RWPE1 (cell line): ENCODE measurements at places on chromosomes 4 and X.
A peak's percentile ranks its signal among the peaks of the same experiment; 100 is the strongest.

DNA sequence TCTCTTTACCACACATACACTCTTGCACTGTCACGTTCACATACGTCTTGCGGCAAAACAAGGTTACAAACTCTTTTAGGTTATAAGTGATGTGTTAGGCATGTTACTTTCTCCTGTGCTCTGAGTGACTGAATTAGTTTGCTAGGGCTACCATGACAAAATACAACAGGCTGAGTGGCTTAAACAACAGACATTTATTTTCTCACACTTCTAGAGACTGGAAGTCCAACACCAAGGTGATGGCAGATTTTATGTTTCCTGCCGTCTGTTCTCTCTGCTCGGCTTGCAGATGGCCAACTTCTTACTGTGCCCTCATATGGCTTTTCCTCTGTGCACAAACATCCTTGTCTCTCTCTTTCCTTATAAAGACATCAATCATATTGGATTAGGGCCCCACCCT lies 1224.3 kb upstream of the TENM3 start:
- no peak for DNase-seq

DNA sequence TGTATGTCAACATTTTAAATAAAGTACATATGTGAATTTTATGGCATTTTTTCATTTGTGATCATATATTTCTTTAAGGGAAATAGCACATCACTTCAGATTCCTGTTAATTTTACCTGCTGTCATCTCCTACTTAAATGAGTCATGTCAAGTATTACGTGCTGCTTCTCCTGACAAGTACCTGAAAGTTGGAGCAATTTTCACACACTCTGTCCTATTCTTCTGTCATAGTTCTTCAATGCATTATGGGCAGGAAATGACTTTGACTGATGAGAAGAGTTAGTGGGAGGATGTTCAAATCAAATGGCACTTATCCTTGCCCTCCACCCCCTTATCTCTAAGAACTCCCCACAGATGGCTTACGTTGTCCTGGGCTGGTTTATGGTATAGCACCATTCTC lies 64.2 kb upstream of the SYTL5 start:
- DNase-seq: no peak

DNA sequence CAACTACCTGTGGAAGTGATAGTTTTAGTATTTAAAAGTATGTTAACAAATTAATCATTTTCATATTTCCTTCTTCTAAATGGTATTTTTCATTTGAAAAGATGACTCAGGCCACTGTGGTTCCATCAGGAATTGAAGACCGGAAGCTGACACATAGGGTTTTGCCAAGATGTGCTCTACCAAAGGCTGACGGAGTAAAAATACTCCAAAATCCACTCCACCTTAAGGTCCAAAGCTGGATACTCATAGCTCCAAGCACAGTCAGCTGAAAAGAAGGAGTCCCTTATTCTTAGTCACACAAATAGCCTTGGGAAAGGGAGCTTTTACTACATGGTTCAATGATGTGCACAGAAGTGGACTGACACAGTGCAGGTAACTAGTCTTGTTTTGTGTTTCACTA lies 472.0 kb downstream of the ARAP2 start:
- peak; percentile 30 for DNase-seq

- DNase-seq: no peak
Measured at GRCh38 chr4:151537687-151538086, 128.7 kb downstream of the FHIP1A start.

DNA sequence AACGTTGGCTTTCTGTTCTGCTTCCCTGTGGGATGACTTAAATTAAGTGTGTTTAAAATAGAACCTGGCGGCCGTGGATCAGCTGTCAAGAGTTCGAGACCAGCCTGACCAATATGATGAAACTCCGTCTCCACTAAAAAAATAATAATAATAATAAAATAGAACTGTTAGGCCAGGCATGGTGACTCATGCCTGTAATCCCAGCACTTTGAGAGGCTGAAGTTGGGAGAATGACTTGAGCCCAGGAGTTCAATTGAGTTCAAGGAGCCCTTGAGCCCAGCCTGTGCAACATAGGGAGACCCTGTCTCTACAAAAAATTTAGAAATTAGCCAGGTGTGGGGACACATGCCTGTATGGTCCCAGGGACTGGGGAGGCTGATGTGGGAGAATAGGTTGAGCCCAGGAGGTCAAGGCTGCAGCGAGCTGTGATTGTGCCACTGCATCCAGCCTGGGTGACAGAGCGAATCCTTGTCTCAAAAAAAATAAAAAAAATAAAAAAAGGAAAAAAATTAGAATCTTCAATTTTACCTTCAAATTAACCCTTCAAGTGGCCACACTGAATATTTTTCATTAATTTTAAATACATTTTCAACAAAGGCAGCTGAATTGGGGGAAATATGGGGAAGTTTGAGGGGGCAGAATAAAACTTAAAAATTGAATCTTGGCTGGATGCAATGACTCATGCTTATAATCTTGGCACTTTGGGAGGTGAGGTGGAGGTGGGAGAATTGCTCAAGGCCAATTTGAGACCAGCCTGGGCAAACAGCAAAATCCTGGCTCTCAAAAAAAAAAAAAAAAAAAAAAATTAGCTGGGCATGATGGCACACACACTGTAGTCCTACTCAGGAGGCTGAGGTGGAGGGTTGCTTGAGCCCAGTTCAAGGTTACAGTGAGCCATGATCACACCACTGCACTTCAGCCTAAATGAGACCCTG lies 31.8 kb upstream of the HSD17B13 start:
- DNase-seq: no peak

DNA sequence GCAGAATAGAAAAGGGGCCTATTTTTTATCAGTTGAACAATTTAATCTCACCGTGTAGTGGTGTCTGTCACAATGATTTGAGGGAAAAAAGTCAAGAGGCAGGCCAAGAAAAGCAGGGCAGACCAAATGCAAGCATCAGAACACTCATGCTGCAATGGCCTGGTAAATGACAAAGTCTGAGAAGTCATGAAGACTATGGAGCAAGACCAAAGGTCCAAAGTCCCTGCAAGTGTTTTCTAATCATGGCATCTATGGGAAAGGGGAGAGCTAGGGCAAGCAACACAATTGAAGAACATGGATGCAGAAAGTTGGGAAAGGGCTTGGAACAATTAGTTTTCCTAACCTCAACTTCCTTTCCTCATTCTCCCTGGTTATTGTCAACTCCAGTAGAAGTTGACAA lies 147.7 kb upstream of the TLL1 start:
- DNase-seq: no peak

DNA sequence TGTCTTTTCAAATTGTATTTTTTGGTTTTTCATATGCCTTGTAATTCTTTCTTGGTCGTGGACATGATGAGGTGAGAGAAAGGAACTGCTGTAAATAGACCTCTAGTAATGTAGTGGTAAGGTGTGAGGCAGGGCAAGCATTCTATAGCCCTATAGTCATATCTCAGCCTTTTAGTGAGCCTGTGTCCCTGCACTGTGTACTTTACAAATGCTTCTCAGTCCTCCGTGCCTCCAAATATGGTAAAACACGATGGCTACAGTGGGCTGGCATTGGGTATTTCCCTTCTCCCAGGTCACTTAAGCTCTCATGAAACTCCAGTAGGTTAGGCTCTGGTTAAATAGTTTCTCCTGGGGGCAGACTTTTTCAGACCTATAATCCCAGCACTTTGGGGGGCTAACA lies 57.9 kb upstream of the PLS3 start:
- DNase-seq: no peak

DNA sequence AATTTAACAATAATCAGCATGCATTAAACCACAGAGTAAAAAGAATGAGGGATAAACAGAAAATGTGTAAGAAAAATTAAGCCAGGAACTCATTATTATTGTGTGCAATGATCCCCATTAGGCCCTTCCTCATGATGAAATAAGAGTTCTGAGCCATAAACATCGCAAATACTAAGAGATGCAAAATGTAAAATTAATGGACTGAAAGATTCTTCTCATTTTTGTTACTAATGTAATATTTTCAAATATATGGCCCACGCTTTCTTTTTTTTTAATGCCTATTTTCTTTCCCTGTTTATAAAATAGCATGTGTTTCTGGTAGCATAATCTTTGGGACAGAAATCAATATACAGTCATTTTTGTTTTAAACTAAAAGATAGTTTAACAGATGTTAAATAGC lies 281.0 kb downstream of the PDGFC start:
- DNase-seq: no peak

DNA sequence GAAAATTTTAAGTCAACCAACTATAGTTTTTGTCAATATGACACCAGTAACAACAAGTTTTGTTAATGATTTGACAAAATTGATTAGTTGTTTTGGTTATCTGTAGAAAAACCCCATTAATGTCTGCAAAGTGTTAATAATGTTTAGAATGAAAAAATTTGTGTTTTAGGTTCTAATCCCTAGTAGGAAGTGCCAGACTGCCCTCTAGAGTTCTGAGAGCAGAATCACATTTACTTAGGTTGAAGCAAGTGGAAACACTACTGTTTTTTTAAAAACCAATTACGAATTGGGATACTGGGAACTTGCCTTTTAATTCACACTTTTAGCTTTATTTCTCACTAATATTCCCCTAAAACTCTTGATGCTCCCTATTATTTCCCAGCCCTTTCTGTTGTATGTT lies 101.1 kb upstream of the CYLC1 start:
- DNase-seq: no peak

DNA sequence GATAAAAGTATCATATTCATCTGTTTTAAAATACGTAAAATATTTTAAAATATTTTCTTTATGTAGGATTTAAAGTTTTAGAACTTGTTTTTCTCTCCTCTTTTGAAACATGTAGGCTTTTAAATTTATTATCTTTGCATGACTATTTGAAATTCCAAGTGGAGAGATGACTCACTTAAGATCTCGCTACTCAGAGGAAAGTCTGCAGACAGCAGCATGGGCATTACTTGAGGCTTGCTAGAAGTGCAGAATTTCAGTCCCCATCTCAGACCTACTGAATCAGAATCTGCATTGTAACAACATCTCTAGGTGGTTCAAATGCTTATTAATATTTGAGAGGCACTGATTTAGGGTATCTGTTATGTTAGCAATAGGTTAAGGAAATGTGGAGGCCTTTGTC lies 225.7 kb upstream of the ARX start:
- DNase-seq: no peak

DNA sequence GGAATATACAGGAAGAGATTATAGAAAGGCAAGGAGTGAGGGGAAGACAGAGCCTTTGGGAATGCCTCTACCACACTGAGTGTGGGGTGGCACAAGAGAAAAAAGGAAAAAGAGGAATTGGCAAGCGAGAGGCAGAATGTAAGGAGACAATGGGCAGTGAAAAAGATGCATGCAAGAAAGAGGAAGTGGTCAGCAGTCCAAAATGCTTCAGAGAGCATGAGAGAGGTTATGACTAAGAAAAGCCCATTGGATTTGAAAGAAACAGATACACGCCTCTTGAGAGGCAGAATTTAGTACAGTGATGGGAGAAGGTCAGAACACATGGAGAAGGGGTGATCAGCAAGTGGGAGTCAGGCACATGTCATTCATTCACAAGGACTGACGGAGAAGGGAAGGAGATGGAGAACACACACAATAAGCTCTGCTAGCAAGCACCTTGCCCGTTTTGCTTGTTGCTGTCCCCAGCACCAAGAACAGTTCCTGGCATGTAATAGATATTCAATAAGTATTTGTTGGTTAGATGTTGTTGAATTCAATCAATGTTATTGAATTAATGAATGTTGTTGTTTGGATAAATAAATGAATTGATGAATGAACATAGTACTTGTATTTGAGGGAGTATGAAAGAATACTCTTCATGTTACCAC lies 6.3 kb downstream of the DCHS2 start:
- no peak for DNase-seq

DNA sequence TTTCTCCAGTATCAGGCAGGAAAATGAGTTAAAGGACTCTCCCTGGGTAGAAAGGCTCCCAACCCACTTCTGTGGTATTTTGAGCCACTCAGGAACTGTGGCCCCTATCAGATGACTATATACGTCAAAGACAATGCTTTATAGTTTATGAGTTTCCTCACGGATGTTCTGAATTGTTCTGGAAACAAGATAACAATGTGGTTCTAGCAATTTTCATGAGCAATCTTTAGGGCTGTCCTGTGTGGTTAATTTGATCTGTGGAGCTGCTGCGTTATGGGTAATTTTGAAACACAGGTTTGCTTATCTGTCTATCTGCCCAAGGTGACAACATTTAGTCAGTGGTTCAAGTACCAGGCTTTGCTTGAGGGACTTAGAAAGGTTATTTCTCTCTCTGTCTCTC lies 46.7 kb upstream of the IL2 start:
- DNase-seq: no peak

DNA sequence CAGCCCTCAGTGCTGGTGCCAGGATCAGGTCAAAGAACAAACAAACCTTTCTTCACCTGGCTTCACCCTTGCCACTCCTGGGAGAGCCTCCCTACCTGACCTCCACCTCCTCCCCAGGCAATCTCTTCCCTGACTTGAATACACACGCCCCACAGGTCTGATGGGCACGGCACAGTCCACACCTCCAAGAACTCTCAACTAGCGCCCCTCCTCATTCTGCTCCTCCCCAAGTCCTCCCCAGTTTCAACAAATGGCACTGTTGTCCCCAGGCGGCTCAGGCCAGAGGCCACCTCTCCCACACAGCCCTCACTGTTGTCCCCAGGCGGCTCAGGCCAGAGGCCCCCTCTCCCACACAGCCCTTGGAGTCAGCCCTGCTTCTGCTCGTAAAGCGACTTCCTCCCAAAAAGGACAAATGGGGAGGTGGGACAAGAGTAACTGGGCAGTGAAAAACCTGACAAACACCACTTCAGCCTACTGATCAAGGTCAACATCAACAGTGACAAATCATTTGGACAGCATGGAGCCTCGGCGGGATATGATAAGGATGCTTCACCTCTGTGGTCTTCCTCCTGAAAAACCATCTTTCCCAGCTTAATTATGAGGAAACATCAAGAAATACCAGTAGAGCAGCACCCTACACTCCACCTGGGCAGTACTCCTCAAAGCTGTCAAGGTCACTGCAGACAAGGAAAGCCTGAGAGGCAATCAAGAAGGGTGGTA lies 2.9 kb downstream of the LETM1 start:
- no peak for DNase-seq

GRCh38 chrX:118717678-118718391 lies 9.6 kb upstream of the IL13RA1 start:
- DNase-seq: no peak

DNA sequence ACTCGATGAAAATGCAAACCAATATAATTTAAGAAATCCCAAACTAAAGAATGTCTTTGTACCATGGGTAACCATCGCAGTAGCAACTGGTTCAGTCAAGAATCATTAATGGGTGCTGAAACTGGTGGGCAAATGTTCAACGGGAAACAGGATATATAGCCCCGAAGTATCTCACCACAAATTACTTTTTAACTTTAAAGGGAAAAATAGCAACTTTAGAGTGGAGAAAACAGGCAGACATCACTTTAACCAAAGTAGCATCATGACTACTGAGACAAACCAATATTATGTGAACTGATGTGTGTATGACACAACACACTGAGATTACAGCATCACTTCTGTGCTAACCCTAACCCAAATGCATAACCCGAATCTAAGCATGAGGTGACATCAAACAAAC lies 33.8 kb upstream of the SLAIN2 start:
- DNase-seq: no peak
